ENCODE measurements at places on chromosomes 7 and 10. TPM values are rescaled to one million over a fixed set of nuclear protein-coding genes. Genes with fewer than 3 reads are reported as not detected.

Gene IQCE
- total RNA-seq = 10.1 TPM

Gene NPFFR1
- not detected for total RNA-seq

Gene NUDT13
- total RNA-seq = 3.6 TPM

Gene CYTH3
- total RNA-seq = 20.6 TPM

Gene CWF19L1
- 31.2 TPM for total RNA-seq

Gene TAS2R41
- total RNA-seq = not detected

Gene ADAM8
- 3.8 TPM for total RNA-seq

Gene CFAP58
- total RNA-seq = 0.49 TPM
